ENCODE measurements at places on chromosomes 6 and 20. TPM values are rescaled to one million over a fixed set of nuclear protein-coding genes. Genes with fewer than 3 reads are reported as not detected.

The PI16 gene
- total RNA-seq: not detected

The DEFB129 gene
- not detected for total RNA-seq

The SOX18 gene
- total RNA-seq: not detected

The PACRG gene
- not detected for total RNA-seq

The MLIP gene
- total RNA-seq: not detected
